ENCODE measurements at places on chromosomes 2 and 18.

DNA sequence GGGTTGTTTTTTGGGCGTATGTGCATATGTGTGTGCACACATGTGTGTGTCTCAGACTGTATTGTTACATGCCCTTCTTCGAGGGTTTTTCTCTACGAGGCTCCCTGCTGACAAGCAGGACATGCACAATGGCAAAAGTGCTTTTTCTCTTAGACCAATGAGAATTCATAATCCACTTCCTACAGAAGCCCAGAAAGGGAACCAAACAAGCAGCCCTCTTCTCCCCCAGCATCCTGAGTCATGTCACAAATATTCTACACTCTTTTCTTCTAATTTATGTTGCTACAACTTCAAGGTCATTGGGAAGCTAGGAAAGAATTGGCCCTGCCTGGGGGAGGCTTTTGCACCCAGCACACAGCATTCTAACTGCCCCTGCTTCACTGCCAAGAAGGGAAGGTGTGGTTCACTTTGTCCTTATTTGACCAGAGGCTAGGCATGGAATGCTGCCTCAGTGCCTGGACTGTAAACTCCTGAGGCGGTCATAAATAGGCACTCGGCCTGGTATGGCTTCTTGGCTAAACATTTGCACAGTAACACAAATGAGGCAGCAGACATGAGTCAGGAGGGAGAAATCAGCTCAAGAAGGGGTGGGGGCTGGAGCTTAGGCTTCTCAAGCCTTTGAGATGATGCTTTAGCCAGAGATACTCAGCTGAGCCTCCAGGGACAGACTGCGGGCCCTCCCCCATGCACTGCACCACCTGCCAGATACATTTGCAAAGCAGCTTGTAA lies 92.7 kb upstream of the KLF7 start:
- peak; percentile 93 for DNase-seq

DNA sequence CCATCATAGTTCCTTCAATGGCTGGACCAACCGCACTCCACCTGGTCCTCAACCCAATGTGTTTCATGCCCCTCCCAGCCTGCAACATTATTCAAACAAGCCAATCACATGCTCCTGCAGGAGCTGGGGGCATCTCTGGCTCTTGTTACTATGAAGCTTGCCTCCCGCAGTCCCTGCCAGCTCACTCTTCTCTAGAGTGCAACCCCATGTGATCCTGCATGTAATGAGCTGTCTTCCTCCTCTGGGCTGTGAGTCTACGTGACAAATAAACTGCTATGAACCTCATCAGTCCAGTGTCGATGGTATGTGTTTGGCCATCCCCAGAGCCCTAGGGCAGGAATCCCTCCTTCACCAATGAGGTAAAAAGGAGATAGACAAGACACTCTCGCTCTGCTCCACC lies 15.8 kb upstream of the BOD1L2 start:
- DNase-seq = no peak

DNA sequence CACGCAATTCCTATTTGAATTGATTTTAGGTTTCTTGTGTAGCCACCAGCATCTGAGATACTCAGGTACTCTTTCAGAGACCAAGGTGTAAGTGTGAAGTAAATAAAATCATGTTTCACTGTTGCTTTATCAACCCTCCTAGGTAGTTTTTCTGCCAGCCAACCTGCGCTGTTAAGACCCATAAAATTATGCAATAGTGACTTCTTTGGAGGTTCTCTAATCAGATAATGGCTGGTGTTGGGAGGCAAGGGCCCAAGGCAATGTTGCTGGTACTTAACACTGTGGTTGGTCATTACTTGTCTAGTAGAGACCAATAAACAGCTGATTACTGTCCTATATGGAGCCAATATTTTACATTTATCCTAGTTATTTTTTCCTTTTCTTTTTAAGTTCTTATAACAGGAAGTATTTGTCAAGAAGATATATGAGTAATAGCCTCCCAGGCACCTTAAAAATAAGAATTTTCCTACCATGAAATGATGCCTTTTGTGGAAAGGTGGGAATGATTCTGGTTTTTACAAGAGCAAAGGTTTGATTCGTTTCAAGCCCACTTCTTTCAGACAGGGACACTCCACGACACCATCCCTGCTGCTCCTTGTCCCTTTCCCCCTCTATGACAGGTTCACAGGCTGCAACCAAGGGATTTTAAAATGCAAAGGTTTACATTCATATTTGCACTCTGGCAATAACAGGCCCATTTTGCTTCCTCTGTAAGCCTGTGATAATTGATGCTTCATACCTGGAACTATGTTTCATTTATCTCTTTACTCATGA lies 259.3 kb downstream of the MEIS1 start:
- no peak for DNase-seq

GRCh38 chr2:74915743-74916142 lies 42.7 kb upstream of the POLE4 start:
- no peak for DNase-seq

DNA sequence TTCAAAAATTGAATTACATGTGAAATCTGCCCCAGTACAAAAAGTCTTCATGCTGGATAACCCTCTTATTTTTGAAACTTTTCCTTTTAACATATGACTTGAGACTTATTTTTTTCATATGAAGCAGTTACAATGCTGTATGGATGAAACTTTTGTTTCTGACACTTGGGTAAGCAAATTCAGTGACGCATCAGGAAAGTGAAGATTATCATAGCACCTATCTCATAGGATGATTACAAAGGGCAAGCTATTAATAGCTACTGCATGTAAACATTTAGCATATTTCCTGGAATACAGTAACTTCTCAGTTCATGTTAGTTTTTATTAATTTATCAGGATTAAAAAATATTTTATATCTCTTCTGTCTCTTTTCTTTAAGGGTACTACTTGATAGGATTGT lies 1109.2 kb downstream of the LRP1B start:
- DNase-seq = no peak

DNA sequence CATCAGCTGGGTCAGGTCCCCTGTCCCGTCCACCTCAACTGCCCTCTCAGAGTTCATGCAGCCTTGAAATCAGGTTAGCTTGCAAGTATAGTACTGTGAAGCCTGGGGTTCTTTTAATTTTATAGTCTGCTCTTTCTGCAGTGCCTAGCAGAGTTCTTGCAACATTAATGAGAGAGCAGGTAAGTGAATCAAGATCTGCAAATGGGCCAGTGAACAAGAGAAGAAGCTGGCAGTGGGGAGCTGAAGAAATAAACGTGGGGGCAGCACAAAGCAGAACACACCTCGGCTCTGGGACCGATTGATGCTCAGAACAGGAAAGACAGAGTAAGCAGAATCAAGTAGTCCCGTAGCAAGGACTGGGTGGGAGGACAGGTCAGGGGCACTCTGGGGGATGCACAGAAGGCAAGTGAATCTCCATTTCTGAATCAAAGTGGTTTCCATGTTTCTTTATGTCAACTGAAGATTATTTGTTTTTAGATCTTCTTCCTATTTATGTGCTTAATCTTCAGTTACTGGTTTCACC lies 675.5 kb downstream of the RNF144A start:
- no peak for DNase-seq

- no peak for DNase-seq
Observed at GRCh38 chr2:86413296-86414094, 27.7 kb upstream of the KDM3A start.
